ENCODE measurements at places on chromosomes 16 and 17.

- no peak for DNase-seq
Observed at GRCh38 chr17:10067446-10068143, 130.8 kb downstream of the GAS7 start.

- no peak for DNase-seq
Observed at GRCh38 chr17:1511756-1512321, 4.6 kb downstream of the INPP5K start.

DNA sequence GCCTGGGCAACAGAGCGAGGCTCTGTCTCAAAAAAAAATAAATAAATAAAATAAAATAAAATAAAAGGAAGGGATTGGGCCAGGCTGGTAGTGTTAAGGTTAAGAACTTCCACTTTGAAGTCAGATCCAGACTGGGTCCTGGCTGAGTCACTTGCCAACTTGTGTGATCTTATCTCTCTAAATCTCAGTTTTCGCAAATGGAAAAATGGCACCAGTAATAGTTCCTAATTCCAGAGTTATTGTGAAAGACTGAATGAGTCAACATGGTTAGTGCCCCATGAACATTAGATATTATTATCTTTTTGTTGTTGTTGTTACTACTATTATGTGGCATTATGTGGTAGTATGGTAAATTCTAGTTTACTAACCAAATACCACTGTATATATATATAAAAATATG lies 188.0 kb upstream of the AXIN2 start:
- DNase-seq = peak; percentile 51

DNA sequence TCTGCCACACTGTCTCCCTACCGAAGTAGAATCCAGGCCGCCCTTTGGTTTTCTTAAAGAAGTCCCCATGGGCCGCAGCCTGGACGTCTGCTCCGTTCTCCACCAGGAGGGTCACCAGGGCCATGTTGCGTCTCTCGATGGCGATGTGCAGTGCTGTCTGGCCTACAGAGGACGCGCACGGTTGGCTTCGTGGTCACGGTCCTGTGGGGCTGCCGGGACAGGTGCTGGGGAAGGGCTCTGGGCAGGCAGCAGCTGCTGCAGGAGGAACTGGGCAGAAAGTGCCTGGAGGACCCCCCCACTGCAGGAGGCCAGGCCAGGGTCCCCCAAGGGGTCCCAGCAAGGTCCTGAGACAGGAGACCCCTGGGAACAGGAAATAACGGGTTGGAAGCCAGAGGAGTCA lies 19.0 kb downstream of the TRPV1 start:
- no peak for DNase-seq

DNA sequence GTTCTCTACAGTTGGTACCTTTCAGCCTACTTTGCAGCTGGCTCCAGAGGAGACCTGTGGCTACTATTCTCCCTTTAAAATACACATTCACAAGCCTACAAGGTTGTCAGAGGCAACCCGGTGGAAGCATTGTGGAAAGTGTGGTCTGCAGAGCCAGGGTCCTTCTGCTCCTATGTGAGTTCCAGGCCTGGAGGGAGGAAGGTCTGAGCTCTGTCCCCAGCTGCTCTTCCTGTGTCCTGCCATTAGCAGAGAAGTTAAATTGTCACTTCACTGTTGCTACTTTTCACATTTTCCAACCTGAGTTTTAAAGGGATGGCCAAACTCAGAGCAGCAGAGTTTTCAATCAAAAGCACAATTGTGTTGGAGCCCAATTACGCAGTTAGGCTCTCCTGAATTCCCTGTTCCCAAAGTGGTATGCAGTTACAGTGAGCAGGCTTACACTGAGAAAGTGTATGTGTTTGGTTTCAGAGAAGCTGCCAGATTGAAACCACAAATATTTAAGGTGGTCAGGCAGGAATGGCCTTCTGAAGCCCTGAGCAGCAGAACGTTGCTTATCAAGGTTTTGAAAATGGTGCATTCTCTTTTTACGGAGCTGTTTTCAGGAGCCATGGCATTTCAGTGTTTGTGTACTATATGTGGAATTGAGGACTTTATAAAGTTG lies 25.0 kb downstream of the MAP3K3 start:
- peak; percentile 44 for DNase-seq

DNA sequence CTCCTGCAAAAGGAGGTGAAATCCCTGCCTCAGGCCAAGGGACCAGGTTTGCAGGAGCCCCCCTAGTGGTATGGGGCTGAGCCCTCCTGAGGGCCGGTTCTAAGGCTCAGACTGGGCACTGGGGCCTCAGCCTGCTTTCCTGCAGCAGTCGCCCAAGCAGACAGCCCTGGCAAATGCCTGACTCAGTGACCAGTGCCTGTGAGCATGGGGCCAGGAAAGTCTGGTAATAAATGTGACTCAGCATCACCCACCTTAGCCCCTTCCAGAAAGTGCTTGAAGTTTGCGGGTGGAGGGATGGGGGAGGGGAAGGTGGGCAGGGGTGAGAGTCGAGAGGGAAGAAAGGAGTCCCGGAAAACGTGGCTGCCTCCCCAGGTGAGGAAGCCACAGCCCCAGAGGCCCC lies 2.1 kb downstream of the MC1R start:
- DNase-seq = peak; percentile 40

DNA sequence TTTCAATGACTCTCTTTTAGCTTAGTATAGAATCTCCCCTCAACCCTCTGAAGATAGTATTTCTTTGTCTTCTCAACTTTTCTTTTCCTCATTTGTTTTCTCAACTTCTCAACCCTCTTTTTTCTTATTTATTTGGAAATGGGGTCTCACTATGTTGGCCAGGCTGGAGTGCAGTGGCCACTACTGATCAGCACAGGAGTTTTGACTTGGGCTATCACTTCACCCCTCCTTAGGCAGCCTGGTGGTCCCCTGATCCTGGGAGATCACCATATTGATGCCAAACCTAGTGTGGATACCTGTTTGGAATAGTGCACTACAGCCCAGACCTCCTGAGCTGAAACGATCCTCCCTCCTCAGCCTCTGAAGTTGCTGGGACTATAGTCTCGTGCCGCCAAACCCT lies 79.8 kb downstream of the PITPNC1 start:
- DNase-seq = no peak

DNA sequence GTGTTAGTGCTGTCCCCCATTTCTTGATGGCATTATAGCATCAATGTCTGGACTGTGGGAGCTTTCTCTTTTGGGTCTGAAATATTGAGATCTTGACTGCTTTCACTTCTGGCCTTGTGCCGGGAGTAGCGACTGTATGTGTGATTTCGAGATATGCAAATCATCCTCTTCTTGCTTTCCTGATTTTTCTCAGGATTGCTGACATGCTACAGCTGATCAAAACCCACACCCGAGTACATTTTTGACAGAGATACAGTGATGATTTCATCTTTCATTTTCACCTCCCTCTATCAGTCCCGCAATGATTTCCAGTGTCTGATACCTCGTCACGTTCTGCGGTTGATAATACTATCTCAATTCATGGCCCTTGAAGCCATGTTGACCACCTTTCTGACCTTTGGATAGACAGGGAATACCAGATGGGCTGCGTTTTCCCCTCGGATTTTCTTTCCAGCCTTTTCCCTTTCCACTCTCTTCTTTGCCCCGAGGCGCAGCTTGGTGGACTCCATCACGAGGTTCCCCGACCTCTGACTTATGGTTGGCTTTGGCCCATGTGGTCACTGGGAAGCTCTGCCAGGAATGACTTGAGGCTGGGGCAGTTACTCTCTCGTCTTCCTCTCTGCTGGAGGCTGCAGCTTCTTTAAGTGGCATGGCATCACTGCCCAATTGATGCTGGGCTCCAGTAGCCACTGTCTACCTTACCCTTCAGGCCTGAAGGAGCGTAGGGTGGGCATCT lies 184.4 kb downstream of the SNX29 start:
- no peak for DNase-seq

GRCh38 chr16:80002261-80002660 lies 401.7 kb upstream of the MAF start:
- no peak for DNase-seq

- DNase-seq = no peak
Observed at GRCh38 chr16:24344784-24345183, 88.6 kb downstream of the CACNG3 start.

DNA sequence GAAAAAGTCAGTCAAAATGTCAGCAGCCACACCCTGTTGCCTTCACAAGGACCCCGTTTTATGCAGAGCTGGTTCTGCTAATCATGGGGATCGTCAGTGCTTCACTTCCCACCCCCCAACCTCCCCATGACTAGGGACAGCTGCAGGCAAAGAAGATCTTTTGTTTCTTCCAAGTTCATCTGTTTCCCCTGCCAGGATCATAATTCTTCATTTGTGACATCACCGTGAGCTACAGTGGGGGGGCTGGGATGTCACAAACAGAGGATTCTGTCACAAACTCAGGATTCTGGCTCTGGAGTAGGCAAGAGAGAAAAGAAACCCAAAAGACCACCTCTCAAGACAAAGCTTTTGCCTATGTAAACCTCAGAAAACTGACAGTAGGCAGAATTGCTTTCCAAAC lies 24.7 kb downstream of the DNAJC7 start:
- DNase-seq = peak; percentile 27

GRCh38 chr16:29012913-29013553 lies 28.2 kb downstream of the LAT start:
- DNase-seq = no peak

DNA sequence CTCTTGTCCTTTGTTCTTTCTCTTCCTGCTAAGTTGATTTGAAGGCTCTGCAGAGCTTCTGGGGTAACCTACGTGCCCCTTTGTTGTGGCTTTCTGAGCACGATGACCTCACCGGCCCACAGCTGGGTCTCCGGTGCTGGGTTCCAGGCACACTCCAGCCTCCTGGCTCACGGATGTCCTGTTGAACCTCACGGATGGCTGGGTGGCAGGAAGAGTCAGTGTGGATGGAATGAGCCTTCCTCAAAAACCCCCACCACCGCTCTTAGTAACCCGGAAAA lies 116.0 kb downstream of the SOCS1 start:
- DNase-seq = no peak

GRCh38 chr17:39062846-39063680 lies 88.4 kb downstream of the PLXDC1 start:
- DNase-seq = peak; percentile 39

DNA sequence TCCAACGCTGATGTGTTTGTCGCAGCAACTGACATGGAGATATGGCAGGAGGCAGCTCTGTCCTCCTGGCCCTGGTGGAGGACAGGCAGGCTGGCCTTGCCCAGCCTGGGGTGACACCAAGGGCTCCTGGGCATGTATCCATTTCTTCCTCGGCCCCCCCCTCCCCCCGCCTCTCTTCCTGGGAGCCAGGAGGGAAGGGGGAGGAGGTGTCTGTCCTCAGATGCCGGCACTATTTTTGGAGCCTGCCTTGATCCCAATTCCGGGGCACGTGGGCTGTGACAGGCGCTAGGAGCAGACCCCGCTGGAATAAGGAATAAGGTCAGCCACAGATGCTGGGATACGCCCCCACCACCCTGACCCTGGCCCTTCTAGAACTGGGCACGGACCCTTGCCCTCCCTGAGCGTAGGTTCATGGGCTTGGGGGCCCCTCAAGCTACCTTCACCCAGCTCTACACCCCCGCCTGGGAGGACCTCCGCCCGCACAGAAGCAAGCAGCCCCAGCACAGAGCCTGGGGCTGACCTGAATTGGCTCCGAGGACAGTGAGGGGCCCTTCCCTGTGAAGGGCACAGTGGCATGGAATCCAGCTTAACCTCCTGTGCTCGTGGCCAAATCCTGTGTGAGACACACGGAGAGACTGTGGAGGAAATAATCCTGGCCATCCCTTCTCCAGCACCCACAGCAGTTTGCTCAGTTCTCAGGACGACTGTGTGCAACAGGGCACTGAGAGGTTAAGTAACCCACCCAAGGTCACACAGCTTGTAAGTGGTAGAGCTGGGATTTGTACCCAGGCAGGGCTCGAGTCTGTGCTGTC lies 24.1 kb downstream of the SEC14L5 start:
- DNase-seq = no peak

DNA sequence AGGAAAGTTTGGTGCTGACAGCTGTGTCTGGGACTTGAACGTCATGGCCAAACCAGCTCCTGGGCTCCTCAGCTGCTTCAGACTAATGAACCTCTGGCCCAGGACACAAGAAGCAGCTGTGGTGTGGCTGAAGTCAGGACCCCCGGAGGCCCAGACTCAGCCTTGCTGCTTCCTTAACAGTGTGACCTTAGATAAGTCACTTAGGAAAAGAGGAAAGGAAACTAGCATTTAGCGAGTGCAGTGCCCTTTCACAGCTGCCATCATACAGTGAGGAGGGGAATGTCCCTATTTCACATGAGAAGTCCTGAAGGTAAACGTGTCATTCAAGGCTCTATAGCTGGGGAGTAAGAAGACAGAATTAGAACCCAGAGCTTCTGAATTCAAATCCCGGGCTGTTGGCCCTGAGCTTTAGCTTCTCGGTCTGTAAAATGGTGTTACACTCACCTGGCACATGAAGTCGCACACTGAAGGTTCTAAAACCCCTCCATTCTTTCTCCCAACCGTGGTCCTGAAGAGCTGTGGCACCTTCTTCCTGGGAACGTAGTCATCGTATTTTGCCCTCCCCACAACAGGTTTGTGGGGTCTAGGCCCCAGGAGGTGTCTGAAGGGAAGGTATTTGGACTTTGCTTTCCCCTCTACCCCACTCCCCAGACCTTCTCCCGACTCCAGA lies 910 bp upstream of the RAMP2 start:
- no peak for DNase-seq

DNA sequence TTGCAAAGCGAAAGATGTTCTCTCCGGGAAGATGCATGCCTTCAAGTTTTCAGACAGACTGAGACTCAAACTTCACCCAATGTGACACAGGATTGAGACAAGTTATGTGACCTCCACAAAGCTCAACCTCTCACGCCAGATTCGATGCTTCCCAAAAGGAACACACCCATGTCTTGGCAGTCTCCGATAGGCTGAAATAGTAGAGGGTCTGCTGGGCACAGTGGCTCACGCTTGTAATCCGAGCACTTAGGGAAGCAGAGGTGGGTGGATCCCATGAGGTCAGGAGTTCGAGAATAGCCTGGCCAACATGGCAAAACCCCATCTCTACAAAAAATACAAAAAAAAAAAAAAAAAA lies 22.1 kb downstream of the ZFHX3 start:
- no peak for DNase-seq

DNA sequence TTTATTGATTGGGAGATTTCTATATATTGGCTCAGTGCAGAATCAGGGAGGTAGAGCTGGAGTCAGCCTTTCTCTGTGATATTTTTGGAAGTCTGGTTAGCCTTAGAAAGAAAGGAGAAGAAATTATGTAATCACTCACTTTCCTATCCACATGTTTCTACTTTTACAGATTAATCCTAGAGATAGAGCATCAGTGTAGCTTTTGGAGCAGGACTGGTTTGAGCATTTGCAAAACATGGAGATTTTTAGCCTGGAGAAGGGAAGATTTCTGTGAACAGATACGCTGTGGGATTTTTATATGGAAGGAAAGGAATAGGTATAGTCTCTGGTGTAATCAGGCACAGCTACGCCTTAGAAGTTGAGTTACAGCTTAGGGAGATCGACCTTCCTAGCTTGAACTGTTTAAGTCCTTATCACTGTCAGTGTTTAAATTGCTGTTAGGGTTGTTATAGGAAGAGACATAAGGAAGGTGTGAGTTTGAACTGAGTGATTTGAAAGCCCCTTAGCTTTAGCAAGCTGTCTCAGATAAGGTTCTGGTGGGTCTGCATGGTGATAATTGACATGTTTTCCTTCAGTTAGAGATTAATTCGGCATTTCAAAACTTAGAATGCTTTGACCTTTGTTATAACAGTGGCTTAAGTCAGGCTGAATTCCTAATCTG lies 20.5 kb downstream of the METTL9 start:
- no peak for DNase-seq

- no peak for DNase-seq
Observed at GRCh38 chr17:34399725-34400124, 36.7 kb upstream of the CCL1 start.

- DNase-seq = no peak
Observed at GRCh38 chr17:29674281-29674680, 51.6 kb upstream of the CORO6 start.

GRCh38 chr17:42289611-42290181 lies 1.4 kb downstream of the STAT5A start:
- DNase-seq = no peak
